ENCODE measurements at places on chromosomes 5 and 9.

- no peak for DNase-seq
Measured at GRCh38 chr5:154570572-154571324, 92.7 kb upstream of the HAND1 start.

GRCh38 chr9:81686614-81687520 is 2.5 kb downstream of the TLE1 start:
- DNase-seq: peak; percentile 87

GRCh38 chr9:122904823-122905710 is at the start of gene RC3H2:
Gene RC3H2, minus strand, starts transcription at chr9:122905359. Its CDS starts 7,850 bp downstream, at chr9:122897509.
- DNase-seq: peak; percentile 98

DNA sequence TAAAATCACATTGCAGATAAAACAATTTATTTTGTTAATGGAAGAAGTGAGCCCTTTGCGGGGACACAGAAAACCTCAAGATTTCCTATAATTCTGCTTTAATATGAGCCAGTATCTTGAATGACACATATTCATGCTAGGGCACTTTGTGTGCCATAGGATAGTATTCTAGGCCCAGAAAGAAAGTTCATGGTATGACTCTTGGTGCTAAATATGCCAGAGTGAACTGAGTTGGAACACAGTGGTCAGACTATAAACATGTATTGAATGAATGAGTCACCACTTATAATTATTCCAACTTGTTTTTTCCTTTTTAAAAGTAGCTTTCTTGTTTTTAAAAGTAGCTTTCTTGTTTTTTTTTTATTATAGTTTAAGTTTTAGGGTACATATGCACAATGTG is 46.0 kb downstream of the ADAMTS19 start:
- no peak for DNase-seq

DNA sequence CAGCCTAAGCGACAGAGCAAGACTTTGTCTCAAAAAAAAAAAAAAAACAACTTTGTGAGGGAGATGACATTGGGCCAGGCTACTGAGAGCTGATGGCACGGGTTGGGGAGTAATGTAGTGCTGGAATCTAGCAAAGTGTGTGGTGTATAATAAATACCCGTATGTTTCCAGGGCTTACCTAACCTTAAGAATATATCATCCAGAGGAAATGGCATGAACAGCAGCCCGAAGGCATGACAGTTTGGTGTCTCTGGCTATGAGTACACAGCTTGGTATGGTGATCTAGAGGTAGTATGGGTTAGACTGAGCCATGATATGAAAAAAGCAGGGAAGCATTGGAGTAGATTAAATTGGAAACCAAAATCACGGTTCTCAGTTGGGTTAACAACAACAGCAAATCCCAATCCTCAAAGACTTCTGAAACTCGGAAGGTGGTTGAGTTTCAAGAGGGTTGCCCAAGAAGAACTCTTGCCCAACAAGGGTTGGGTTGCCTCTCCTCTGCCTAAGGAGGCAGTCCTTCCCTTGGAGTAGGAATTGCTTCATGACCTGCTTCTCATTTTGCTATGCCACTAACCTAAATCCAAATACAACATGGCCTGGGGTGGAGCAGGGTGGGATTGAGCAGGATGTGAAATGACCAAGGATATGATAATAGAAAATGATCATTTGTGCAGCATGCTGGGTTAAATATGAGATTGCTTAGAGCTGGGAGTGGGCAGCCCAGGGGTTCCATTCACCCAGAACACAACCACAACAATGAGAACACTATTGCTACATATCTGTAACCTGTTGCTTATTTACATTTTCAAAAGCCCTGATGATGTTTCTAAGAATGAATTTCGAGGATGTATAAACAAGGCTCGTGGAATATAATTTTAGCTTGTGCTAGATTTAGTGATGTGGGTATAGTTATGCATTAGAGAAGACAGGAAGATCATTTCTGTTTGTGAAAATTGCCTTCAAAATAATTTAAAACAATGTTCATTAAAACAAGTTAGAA is 64.6 kb upstream of the ZFR start:
- DNase-seq: no peak

- DNase-seq: no peak
Measured at GRCh38 chr9:34171753-34172535, 6.9 kb upstream of the UBAP1 start.

- no peak for DNase-seq
Measured at GRCh38 chr9:89725271-89725670, 120.5 kb downstream of the GADD45G start.

DNA sequence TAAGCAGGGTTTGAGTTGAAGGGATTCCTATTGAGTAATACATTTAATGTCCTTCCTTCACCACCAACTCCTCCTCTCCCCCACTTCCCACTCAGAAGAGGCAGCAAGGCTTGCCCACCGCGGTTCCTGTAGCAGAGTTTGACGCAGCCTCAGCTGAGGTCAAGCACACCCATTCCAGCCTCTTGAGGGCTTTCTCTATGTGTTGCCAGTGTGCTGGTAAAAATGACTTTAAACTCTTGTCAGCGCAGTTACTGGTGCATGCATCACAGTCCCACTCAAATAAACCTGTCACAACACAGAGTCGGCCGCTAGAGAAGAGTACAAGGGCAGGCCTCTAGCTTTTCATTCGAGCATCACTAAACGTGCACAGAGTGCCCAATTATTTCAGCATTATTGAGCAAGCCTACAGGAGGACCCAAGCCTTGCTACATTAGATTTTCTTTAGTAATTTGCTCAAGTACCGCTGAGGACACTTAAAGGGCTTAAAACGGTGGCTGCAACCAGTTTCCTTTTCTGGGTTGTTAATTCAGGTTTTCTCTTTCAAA is 79.6 kb downstream of the TLE4 start:
- no peak for DNase-seq

DNA sequence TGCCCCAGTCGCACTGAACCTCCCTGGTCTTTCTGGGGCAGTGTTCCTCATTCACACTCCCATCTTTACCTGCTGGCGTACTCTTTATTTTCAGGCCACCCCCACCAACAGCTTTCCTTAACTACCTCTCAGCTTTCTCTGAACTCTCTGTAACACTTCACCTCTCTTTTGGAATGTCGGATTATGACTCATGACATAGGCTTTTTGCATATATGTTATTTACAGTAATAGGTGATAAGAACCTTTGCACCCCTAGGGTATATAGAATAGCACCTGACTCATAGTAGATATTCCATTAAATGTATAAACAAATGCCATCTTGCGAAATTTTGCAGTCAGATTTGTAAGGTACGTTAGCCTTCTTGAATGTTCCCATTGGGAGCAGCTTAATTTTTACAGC is 52.9 kb upstream of the MIER3 start:
- DNase-seq: no peak

DNA sequence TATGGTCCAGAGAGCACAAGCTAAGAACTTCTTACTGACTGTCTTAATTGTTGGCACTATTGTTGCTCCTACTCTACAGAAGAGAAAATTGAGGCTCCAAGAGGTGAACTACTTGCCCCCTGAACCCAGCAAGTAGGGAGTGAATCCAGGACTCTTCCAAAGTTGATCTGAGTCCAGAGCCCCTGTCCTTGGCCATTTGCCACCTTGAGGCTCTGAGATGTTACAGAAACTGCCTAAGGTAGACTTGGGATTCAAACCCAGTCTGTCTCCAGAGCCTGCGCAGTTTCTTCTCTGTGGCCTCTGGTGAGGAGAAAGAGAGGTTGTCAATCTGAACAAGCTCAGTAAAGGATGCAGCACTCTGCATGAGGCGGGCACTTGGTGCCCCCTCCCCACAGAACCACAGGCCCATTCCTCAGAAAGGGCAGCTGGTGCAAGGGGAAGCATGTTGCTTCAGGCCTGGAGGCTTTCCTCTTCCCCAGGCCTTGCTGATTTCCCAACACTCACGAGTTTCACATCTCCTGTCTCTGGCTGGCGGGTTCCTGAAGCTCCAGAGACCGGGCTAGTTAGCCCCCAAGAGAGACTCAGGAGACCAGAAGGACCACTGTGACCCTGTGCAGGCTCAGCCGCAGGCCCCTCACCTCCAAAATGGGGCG is 2.9 kb upstream of the LCP2 start:
- no peak for DNase-seq

- DNase-seq: no peak
Measured at GRCh38 chr9:109875495-109876129, 95.6 kb downstream of the PALM2AKAP2 start.

DNA sequence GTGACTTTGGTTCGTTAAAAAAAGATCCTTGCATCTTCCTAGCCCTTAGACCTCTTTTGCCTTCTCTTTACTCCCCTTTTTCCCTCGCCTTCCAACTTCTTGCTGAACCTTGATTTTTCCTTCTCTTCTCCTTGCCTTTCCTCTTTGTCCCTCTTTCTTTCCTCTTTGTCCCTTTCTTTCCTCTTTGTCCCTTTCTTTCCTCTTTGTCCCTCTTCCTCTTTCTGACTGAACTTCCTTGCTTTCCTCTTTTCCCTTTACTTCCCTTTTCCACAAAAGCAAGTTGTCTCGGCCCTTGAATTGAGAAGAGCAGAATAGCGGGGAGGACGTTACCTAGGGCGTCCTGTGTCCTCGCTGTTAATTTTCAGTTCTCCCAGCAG is 1.4 kb upstream of the MLLT3 start:
- DNase-seq: no peak

DNA sequence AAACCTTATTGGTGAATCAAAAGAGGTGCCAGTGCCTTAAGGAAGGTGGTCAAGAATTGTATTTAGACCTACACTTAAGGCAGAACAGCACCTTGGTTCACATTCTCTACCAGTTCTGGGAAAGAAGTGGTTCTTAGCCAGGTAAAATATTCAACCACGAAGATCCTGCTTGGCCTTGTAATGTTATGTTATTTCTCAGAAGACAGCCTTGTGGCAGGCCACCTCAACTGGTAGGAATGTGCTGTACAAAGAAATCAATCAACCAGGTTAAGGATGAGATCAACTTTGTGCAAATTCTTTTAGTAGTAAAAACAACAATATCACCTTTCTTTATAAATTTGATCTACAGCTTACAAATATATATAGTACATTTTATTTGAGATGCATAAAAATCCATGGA is 246.8 kb downstream of the ARRDC3 start:
- DNase-seq: no peak

DNA sequence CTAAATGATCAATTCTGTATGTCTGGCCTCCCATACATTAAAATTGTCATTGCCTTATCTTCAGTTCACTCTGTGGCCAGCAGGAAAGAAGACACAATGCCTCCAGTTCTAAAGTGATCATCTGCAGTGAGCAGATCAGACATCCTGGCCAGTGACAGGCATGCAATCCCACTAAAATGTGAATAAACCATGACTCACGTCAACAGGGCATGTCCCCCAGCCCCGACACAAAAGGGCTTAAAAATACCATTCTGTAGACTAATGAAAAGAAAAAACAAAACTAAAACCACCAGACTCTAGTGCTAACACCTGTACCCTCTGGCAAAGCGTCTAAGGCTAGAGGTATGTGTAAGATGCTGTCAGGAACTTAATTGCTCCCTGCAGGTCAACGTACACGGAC is 38.5 kb downstream of the DDX31 start:
- no peak for DNase-seq

DNA sequence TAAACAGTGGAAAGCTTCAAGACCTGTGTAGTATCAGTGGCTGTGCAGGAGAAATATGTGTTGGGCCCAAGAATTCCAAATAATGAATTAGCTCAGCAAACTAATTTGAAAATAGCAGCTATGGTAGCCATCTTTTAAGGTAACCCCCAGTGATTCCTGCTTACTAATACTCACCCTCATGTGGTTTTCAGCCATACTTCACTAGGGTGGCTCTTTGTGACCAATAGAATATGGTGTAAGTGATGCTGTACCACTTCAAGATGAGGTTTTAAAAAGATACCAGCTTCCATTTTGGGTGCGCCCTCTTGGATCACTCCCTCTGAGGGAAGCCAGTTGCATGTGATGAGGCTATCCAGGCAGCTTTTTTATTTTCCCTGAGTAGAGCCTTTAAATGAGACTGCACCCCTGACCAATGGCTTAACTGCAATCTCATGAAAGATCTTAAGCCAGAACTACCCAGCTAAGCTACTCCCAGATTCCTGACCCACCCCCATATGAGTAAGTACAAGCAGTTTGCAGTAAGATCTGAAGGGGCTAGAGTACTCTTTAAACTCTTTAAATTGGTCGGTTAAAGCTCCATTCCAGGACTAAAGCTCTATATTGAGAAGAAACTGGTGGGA is 58.3 kb downstream of the UHRF2 start:
- DNase-seq: no peak

GRCh38 chr9:22483528-22484070 is 37.0 kb downstream of the DMRTA1 start:
- DNase-seq: no peak

DNA sequence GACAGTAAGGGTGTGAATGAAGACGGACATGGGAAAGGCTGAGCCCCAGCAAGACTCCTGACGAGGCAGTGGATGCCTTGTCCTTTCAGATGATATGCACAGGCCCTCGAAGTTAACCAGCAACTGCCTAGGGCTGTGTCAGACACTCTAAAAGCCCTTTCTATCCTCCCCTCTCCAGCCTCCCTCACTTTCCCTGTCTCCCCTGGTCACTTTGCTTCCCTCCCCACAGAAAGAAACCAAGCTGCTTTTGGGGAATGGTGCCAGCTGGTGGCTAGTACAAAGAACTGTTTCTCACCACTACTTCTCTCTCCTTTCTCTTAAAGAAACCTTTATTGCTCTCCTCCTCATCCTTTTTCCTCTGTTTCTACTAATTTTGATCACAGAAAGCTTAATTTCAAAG is 21.4 kb downstream of the LHFPL2 start:
- no peak for DNase-seq

DNA sequence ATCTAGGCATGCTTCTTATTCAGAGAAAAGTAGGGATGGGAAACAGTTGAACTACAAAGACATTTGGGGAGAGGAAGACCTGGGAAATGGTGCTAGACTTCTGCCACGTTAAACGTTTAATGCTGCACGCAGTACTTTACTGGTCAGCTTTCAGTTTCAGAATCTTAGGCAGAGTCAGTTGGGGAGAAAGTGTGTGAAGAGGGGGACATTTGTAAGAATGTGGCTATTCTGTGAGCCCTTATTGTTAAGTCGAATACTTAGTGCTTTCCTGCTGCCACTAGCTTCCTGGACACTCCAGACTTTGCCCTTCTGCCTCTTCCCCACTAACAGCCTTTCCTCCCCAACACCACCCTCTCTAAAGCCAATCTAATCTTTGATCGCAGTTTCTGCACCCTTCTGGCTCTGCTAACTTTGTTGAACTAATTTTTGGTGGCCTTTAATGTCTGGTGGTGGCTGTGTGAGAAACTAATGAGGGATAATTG is 6.1 kb downstream of the CYSTM1 start:
- no peak for DNase-seq

GRCh38 chr5:137146402-137146890 is 352.7 kb downstream of the SPOCK1 start:
- DNase-seq: peak; percentile 57

GRCh38 chr9:131649646-131650045 is 90.2 kb downstream of the RAPGEF1 start:
- DNase-seq: no peak

- DNase-seq: no peak
Measured at GRCh38 chr5:172973931-172974330, 9.6 kb upstream of the ATP6V0E1 start.

GRCh38 chr9:136527721-136528710 is 17.8 kb downstream of the NOTCH1 start:
- peak; percentile 50 for DNase-seq

- no peak for DNase-seq
Measured at GRCh38 chr9:12773562-12773961, 1.3 kb upstream of the LURAP1L start.

- DNase-seq: no peak
Measured at GRCh38 chr5:161382685-161383084, 163.8 kb downstream of the GABRB2 start.

All from NCI-H748 treated with DMSO at 0.1 percent for 48 hours (cell line).